ENCODE measurements at places on chromosomes 3 and 15.

DNA sequence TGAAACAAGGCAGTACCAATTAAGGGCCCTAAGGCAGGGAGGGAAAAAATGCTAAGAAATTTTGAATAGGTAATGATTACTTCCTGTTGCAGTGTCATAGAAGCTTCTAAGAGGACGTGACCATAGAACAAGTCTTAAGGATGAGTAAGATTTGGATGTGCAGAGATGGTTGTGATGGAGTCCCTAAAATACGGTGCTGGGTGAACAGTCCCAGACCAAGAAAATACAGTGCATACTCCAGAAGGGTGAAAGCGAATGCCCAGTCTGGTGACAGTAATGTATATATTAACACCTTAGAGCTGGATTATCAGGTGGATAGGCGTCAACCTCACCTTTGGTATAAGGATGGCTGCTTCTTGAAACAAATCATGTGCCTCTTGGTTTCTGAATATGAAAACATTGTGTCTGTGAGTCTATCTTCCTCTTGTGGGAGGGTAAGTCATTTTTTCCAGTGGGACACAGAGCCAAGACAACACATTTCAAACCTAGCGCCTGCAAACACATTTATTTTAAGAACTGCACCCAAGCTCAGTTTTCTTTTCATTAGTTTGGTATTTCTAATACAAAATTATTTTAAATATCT is 101.2 kb upstream of the TP63 start:
- DNase-seq = no peak

DNA sequence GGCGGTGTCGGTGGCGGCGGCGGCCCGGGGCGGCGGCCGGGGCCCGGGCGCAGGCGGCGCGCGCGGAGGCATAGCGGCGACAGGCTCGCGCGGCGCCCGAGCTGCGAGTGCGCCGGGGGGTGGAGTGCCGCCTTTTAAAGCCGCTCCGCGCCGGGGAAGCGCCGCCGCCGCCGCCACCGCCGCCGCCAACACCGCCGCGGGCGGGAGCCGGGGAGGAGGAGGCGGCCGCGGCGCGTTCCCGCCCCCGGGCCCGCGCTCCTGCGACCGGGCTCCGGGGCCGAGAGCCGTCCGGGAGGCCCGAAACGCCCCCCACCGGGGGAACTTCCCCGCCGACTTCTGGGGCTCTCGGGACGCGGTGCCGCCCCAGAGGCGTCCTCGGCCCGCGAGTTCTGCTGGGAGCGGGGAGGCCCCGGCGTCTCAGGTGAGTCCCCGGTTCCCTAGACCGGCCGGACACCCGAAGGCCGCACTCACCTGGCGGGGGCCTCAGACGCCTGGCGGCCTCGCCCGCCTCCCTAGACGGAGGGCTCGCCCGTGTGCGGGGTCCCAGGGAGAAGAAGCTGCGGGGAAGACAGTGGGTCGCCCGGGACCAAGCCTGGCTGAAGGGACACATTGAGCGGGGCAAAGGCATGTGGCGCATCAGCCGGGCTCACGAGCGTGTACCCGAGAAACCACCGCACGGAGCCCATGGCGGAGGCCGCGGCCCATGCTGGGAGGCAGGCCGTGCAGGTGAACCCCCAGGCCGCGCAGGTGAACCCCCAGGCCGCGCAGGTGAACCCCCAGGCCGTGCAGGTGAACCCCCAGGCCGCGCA is at the start of gene PCSK6:
PCSK6 (minus strand) TSS at position 109 of the 809 bp plus-strand sequence; CDS start at position 72, 37 bp downstream.
- peak; percentile 78 for DNase-seq

- DNase-seq = no peak
Measured at GRCh38 chr3:121869736-121870135, 24.5 kb upstream of the SLC15A2 start.

- no peak for DNase-seq
Measured at GRCh38 chr3:115042351-115042750, 104.7 kb downstream of the ZBTB20 start.

DNA sequence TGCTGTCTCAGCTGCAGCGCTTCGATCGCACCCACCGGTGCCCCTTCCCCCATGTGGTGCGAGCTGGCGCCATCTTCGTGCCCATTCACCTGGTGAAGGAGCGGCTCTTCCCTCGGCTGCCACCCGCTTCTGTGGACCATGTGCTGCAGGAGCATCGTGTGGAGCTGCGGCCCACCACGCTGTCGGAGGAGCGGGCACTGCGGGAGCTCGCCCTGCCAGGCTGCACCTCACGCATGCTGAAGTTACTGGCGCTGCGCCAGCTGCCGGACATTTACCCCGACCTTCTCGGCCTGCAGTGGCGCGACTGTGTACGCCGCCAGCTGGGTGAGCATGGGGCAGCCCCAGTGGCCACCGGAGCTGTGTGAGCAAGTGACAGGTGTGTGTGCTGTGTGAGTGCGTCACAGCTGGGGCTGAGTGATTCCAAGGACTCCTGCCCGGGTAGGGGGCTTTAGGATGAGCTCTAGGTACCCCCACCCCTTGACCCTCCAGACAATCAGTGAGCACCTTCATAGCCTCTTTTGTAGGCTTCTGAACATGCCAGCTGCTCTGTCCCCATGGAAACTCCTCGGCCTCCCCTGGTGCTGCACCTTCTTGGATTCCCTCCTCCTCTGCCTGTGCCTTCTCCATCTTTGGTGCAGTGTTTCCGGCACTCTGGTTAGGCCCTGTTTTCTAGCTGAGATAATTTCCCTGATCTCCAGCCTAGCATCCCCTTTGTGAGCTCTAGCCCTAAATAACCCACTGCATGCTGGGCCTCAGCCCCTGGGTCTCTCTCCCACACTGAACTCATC is 7.0 kb downstream of the C15orf39 start:
- no peak for DNase-seq

- peak; percentile 45 for DNase-seq
Measured at GRCh38 chr15:82108489-82109078, 62.8 kb upstream of the MEX3B start.

GRCh38 chr3:140585828-140586227 is 92.0 kb upstream of the TRIM42 start:
- DNase-seq = no peak

GRCh38 chr3:72109327-72110259 is 324.6 kb upstream of the PROK2 start:
- DNase-seq = no peak

- peak; percentile 75 for DNase-seq
Measured at GRCh38 chr3:123449102-123449996, 459 bp upstream of the ADCY5 start.

- DNase-seq = peak; percentile 41
Measured at GRCh38 chr3:125045965-125046364, 9.8 kb downstream of the HEG1 start.

DNA sequence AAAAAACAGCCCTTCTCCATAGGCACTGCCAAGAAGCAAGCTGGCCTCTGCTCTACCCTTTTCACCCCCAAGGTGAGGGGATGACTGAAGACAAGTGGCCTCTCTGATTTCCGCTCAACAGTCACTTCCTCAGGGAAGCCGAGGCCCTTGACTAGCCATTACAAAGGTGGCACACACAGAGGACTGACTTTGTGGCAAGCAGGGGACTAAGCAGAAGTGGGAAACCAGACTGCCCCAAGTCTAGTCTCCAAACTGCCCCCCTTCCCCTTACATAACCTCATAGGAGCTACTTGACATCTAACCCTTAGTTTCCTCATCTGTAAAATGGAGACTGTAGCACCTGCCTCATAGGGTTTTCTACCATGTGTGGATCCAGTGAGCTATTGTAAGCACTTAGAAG is 118.9 kb downstream of the FOXP1 start:
- DNase-seq = no peak

- no peak for DNase-seq
Measured at GRCh38 chr3:167859610-167860009, 124.1 kb downstream of the SERPINI1 start.
